D341Med (cell line): ENCODE measurements at places on chromosomes 6 and 20.

GRCh38 chr20:47672166-47672565 lies 113.1 kb downstream of the SULF2 start:
- no peak for DNase-seq

DNA sequence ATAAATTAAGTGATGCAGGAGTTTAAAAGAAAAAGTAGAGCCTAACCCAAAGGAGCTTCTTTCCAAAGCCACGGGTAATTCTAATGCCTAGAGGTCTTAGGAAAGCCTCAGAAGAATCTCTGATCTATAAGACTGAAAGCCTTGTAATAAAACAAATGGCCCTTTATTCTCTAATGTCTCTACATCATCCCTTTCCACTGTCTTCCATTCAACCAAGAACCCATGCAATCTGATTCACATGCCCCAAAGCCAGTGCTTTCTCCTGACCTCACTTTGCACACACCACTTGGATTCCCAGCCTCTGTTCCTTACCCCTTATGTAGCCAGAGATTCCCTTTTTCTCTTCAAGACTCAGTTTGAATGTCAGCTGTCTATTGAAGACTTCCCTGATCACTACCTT lies 252.9 kb upstream of the NRSN1 start:
- DNase-seq = no peak

- no peak for DNase-seq
Measured at GRCh38 chr20:32600681-32601237, 15.6 kb upstream of the NOL4L start.

GRCh38 chr6:30263734-30264133 lies 50.5 kb upstream of the TRIM26 start:
- no peak for DNase-seq

DNA sequence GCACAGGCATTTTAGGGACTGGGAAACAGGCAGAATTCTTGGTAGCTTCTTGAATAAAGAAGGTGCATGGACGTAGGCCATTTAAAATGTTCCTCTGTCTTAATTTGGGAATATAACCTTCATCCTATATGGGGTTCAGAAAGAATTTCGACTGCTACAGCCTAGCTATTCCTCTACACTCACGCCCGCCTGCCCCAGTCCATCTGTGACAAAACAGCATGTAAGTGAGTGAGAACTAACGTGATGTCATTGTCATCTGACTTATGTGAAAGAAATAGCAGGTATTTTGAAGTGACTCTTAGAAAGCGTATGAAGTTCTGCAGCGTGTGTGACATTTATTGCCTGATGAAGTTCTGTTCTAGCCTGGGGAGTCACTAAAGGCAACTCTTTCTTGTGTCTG lies 52.2 kb upstream of the SLC22A1 start:
- DNase-seq = no peak

GRCh38 chr6:77740380-77740779 lies 87.5 kb downstream of the MEI4 start:
- peak; percentile 15 for DNase-seq

DNA sequence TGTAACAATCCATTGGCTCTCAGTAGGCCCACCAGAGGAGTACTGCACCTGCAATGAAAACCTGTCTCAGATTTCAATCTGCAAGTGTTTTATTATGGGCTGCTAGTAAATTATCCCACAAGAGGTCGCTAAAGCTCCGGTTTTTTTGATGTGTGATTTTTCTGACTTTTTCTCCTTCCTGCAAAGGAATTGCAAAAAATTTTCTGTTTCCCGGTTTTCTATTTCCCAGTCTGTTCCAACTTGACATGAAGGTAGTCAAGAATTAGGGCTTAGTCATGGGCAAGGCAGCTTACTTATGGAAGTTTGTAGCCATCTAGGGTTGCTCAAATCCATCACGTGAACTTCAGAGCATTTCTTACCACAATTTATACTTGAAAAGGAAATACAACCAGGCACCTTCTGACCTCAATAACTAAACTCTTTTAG lies 38.5 kb upstream of the AHI1 start:
- peak; percentile 49 for DNase-seq

- no peak for DNase-seq
Measured at GRCh38 chr6:20314866-20315845, 86.5 kb upstream of the E2F3 start.

GRCh38 chr6:126093108-126093507 lies 106.8 kb downstream of the TRMT11 start:
- no peak for DNase-seq

DNA sequence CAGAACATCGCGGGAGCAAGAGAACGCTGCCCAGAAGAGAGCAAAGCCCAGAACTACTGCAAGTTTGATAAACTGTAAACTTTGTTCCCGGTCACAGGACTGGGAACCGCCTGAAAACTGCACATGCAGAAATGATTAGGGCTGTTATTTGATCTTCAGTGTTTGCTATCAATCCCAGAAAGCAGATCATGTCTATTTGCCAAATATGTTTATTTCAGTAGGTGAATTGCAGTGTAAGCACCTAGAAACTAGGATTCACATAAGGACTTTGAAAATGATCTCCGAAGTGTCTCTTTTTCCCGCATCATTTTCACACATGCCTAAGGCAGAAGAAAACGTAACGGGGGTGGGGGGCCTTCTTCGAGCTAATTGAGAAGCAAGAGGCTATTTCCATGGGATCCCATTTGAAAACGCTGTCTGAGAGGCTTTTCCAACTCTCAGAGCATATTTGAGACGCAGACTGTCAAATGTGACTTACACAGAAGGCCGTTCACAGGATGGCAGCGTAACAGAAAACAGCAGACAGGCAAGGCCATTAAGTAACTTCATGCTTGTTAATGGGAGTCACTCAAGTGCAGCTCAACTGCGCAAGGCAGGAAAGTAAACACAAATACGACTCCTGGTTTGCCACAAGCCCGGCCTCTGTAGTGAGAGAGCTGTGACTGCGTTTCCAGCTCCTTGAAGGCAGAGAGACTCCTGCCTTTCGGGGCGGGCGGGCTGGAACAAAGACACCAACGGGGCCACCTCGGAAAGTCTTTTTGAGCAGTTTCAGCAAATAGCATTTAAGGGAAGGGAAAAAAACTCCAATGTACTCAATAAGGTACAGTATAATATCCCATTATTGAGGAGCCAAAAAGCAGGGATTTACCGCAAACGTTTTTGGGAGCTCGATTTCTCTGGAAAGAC lies 144.7 kb upstream of the ZNF217 start:
- DNase-seq = peak; percentile 68

GRCh38 chr20:61599061-61599531 lies 347.0 kb downstream of the CDH4 start:
- no peak for DNase-seq
